ENCODE measurements at places on chromosomes 7 and 10. TPM values are rescaled to one million over a fixed set of nuclear protein-coding genes. Genes with fewer than 3 reads are reported as not detected.

DNA sequence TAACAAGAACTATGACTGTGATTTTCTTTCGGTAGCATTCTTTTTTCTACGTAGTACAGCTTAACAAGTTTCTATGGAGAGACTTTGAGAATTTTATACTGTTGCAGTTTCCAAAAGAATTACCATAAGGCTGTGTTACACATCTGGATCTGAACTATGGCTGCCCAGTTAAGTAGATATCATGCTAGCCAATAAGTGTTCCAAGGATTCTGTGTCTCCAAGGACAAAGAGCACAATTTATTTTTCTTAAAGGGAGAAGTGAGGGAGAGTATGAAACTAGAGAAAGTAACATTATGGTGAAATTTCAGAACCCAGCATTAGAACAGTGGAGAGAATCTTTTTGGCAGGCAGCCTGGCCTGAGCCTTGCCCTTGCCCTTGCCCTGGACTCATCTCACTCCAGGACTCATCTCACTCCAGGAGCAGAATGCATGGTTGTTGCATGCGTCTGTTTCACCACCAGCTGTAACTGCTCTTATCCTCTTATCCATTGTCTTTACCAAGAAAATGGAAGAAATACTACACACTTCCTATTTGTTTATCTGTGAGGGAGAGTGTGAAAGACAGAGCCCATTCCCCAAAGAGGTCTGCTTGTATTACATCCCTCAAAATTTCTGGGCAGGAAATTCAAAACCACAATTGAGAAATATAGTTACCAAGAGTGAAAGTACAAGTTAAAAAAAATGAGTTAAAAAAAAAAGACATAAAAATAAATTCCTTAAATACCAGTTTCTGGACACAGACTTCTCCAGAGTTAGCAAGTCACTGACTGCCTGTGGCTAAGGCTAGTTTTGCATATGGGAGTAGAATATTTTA lies 1067.5 kb downstream of the NRG3 start:
- H3K4me3 ChIP-seq: no peak overlapping the region
- no peak overlapping the region for H3K27ac ChIP-seq
- no peak for DNase-seq
- no peaks in the 10 kb centered on the region for H3K4me1 ChIP-seq
- H3K27me3 ChIP-seq: no peaks in the 10 kb centered on the region

Gene CFAP46
- 1.4 TPM for total RNA-seq

Gene TMEM184A
- total RNA-seq: 15.4 TPM

GRCh38 chr7:133699386-133699785 lies 427.8 kb upstream of the LRGUK start:
- H3K4me3 ChIP-seq: no peak overlapping the region
- no peak overlapping the region for H3K27ac ChIP-seq
- no peak for DNase-seq
- no peaks in the 10 kb centered on the region for H3K27me3 ChIP-seq
- H3K4me1 ChIP-seq: no peaks in the 10 kb centered on the region

Gene SMKR1
- total RNA-seq: 0.59 TPM

DNA sequence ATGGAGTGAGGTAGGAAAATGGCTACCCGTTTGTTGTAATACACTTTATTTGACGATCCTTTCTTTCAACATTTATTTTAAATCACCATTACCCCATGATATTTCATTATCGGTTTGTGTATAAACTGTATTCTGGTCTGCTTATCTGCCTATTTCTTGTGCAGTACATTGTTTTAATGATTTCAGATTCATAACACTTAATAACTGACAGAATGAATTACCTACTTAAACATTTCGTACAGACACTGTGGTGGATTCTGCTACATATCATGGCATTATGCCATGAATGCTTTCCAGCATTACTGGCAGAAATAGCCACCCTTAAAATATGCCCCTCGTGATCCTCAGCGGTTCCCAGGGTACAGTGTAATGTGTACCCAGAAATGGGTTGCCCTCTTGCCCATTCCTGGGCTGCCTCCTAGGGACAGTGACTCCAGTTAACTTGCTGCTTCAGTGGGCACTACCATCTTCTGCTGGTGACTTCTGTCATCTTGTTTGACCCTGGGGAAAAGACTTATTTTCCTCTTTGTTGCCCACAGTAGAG lies 74.5 kb downstream of the C1GALT1 start:
- H3K27me3 ChIP-seq: no peaks in the 10 kb centered on the region
- H3K4me3 ChIP-seq: no peak overlapping the region
- no peaks in the 10 kb centered on the region for H3K36me3 ChIP-seq
- no peak for DNase-seq

DNA sequence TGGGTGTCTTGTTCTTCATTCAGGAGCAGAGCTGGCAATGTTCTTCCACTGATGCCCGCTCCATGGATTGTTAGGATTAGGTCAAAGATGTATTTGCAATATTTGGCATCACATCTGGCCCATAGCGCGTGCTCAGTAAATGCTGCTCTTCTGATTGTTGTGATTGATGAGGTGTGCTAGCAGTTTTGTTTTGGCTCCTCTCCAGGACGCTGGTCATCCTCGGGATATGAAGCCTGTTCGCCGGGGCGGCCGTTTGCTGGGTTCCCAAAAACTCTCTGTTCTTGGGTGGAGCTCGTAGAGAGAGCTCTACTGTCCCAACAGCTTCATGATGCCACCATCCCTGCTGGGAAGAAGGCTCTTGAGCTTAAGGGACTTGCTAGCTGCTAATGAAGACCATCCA lies 96.9 kb downstream of the XRCC2 start:
- no peaks in the 10 kb centered on the region for H3K4me1 ChIP-seq
- no peaks in the 10 kb centered on the region for H3K36me3 ChIP-seq
- DNase-seq: no peak
